ENCODE measurements at places on chromosomes 12 and 14. TPM values are rescaled to one million over a fixed set of nuclear protein-coding genes. Genes with fewer than 3 reads are reported as not detected.

The HCFC2 gene
- total RNA-seq: 8.6 TPM

- H3K27ac ChIP-seq: no peak overlapping the region
- H3K27me3 ChIP-seq: peaks cover 20% of the 10 kb centered on the region
- H3K36me3 ChIP-seq: no peaks in the 10 kb centered on the region
- H3K4me1 ChIP-seq: no peaks in the 10 kb centered on the region
- H3K4me3 ChIP-seq: no peak overlapping the region
Measured at GRCh38 chr12:102824218-102824835, 92.7 kb downstream of the PAH start.

DNA sequence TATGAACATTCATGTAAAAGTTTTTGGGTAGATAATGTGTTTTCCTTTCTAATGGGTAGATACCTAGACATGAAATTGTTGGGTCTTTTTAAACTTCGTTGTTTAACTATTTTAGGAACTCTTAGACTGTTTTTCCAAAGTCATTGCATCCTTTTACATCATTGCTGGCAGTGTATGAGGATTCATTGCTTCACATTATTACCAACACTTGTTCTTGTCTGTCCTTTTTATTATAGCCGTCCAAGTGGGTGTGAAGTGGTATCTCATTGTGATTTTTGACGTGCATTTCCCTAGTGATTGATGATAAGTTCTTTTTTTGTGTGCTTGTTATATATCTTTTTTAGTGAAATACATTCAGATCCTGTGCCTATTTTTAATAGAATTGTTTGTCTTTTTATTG lies 39.4 kb downstream of the USP15 start:
- peaks cover 47% of the 10 kb centered on the region for H3K4me1 ChIP-seq
- H3K36me3 ChIP-seq: peaks cover 84% of the 10 kb centered on the region
- DNase-seq: no peak
- no peaks in the 10 kb centered on the region for H3K27me3 ChIP-seq
- H3K4me3 ChIP-seq: no peak overlapping the region
- no peak overlapping the region for H3K27ac ChIP-seq

- H3K27me3 ChIP-seq: peaks cover 15% of the 10 kb centered on the region
- no peaks in the 10 kb centered on the region for H3K4me1 ChIP-seq
- H3K36me3 ChIP-seq: no peaks in the 10 kb centered on the region
- H3K4me3 ChIP-seq: no peak overlapping the region
- H3K27ac ChIP-seq: no peak overlapping the region
- DNase-seq: no peak
Measured at GRCh38 chr14:99649219-99649618, 4.3 kb downstream of the HHIPL1 start.

The CD69 gene
- total RNA-seq: 111 TPM

DNA sequence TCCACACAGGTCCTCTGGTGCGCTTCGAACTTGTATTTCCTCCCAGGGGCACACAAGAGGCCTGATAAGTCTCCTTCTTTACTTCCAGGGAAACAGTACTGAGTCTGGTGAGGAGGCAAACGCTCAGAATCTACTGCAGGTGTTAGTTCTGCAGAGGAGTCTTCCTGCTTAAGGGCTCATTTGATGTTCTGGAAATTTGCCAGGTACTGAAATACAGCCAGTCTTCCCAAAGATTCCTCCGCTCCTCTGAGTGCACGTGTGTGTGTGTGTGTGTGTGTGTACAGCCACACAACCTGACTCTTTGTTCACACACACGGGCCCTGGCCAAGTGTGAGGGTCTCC lies 92.0 kb downstream of the FBXL14 start:
- no peak overlapping the region for H3K27ac ChIP-seq
- H3K36me3 ChIP-seq: no peaks in the 10 kb centered on the region
- no peak for DNase-seq
- peaks cover 30% of the 10 kb centered on the region for H3K27me3 ChIP-seq

GRCh38 chr14:58637040-58637390 lies 747 bp upstream of the DACT1 start:
- peak overlapping the region; percentile 87 for H3K4me3 ChIP-seq
- DNase-seq: peak; percentile 79
- H3K27ac ChIP-seq: peak overlapping the region; percentile 88
- peaks cover 43% of the 10 kb centered on the region for H3K4me1 ChIP-seq

The RARG gene
- total RNA-seq: 58.5 TPM

GRCh38 chr12:67450441-67450840 lies 181.3 kb downstream of the CAND1 start:
- peaks cover 46% of the 10 kb centered on the region for H3K4me1 ChIP-seq
- peaks cover 7% of the 10 kb centered on the region for H3K36me3 ChIP-seq
- H3K27ac ChIP-seq: peak overlapping the region; percentile 54
- H3K4me3 ChIP-seq: no peak overlapping the region
- DNase-seq: no peak
- H3K27me3 ChIP-seq: peaks cover 34% of the 10 kb centered on the region

DNA sequence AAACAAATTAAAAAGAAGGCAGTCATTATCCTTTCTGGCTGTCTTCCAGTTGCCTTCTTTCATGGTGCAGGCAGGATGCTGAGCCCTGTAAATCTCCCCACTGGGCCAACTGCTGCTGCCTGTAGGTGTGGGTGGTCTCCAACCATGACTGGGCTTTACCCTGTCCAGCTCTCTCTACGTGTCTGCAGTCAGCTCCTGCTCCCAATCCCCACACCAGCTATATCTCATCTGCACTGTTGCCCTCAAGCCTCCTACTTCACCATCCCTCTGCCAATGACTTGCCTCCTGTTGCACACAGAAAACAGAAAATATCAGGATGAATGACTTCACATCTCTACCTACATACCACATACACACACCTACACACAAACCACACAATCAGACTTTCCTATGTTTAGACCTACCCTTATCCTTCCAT lies 39.7 kb upstream of the PSMA6 start:
- no peak for DNase-seq
- peak overlapping the region; percentile 79 for H3K27ac ChIP-seq
- H3K27me3 ChIP-seq: no peaks in the 10 kb centered on the region
- peaks cover 43% of the 10 kb centered on the region for H3K4me1 ChIP-seq
- peaks cover 23% of the 10 kb centered on the region for H3K36me3 ChIP-seq
- H3K4me3 ChIP-seq: peak overlapping the region; percentile 18

The ASB2 gene
- total RNA-seq: 21.1 TPM

The OAS2 gene
- total RNA-seq: 111 TPM

The LMNTD1 gene
- not detected for total RNA-seq

DNA sequence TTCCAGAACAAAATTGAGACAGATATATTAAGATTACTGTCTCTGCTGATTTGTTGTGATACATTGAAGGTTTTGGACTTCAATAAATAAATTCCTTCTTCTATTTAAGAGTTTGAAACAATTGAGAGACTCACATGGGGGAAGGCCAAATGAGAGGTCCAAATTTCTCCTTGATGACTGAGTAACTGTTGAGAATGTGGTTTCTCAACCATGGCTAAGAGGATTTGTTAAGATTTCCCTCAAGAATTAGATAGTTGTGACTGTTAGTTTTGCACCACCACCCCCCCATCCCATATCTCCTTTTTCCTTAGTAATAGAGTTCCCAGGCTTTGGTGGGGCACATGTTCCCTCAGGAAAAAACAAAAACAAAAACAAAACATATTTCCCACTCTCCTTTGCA lies 47.7 kb upstream of the IGF1 start:
- H3K27ac ChIP-seq: no peak overlapping the region
- DNase-seq: no peak
- H3K27me3 ChIP-seq: peaks cover 3% of the 10 kb centered on the region

DNA sequence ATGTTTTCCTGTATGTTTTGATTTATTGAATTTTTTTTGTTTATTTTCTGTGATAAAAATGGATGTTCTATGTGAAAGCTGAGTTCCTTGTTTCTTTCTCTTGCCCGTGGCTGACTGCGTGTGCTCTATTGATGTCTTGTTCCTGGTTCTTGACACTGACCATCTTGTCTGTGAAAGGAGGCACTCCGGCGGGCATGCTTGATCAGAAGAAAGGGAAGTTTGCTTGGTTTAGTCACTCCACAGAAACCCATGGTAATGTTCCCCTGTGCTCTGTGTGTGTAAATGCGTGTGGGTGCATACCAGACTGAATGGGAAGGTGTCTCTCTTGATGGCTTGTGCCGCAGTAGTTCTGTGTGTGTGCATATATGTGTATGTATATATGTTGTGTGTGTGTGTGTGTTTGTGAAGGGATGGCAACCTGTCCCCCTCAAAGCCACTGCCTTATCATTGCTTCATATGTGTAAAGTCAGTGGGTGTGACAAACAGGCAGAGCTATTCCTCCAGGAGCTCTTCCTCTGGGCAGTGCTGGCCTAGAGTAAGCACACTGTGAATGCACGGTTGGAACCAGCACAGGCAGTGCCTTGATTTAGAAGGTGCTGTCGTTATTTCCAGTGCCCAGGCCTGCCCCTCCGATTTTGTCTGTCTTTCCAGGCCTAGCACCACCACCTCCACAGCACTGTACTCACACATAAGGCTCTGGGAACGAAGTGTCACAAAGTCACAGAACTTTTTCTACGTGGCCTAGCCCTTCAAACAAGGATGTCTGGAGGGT lies 247.3 kb upstream of the FKBP4 start:
- H3K36me3 ChIP-seq: no peaks in the 10 kb centered on the region
- H3K4me3 ChIP-seq: no peak overlapping the region
- H3K27me3 ChIP-seq: no peaks in the 10 kb centered on the region
- no peak overlapping the region for H3K27ac ChIP-seq

The CCDC177 gene
- total RNA-seq: 0.05 TPM

- H3K27ac ChIP-seq: no peak overlapping the region
- no peaks in the 10 kb centered on the region for H3K36me3 ChIP-seq
- no peaks in the 10 kb centered on the region for H3K27me3 ChIP-seq
- H3K4me1 ChIP-seq: no peaks in the 10 kb centered on the region
- H3K4me3 ChIP-seq: no peak overlapping the region
Measured at GRCh38 chr12:93125126-93125525, 196.0 kb upstream of the EEA1 start.

DNA sequence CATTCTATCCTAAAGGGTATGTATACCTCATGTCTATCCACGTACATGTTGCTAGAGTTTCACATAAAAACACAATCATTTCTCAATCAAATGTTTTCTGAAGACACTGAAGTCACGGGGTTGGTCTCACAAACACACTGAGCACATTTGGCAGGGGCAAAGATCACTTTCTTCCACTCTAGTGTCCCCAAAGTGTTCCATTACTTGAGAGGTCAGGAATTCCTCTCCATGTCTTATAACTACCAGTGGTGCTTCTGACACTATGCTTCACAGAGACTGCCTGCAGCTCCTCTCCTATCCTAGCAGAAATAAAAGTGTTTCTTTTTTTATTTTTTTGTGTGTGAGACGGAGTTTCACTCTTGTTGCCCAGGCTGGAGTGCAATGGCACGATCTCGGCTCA lies 19.1 kb downstream of the ZFYVE1 start:
- no peaks in the 10 kb centered on the region for H3K4me1 ChIP-seq
- DNase-seq: no peak
- peaks cover 35% of the 10 kb centered on the region for H3K36me3 ChIP-seq
- no peaks in the 10 kb centered on the region for H3K27me3 ChIP-seq

GRCh38 chr14:101426466-101426865 lies 134.8 kb upstream of the DIO3 start:
- no peak overlapping the region for H3K4me3 ChIP-seq
- no peaks in the 10 kb centered on the region for H3K4me1 ChIP-seq
- no peaks in the 10 kb centered on the region for H3K36me3 ChIP-seq
- H3K27me3 ChIP-seq: peaks cover 53% of the 10 kb centered on the region
- H3K27ac ChIP-seq: no peak overlapping the region
- no peak for DNase-seq

The TSPAN19 gene
- total RNA-seq: not detected

DNA sequence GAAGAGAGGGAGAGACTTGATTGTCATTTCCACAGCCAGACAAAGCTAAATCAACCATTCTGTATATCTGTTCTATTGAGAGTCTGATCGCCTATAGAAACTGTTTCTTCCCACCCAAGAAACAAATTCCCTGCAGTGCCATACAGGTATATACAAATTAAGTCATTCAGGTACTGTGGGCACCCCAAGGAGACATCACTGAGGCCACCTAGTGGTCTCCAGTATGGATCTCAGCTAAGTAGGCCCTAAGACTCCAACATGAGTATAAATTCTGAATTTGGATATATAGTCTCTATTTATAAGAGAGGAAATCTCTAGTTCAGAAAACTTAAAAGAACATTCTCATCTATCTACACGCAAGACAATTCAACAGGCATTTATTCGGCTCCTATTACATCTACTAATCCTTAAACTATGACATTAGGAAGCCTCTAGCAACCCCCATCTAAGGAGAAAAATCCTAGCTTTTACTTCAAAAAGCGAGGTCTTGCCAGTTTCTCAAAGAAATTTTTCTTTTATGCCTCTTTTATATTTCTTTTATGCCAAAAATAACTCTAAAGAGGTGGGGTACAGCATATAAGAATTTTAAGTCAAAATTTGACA lies 62.6 kb downstream of the DCAF5 start:
- H3K27ac ChIP-seq: no peak overlapping the region
- H3K4me3 ChIP-seq: no peak overlapping the region
- H3K4me1 ChIP-seq: peaks cover 6% of the 10 kb centered on the region
- peak; percentile 75 for DNase-seq
- H3K27me3 ChIP-seq: no peaks in the 10 kb centered on the region
- H3K36me3 ChIP-seq: peaks cover 36% of the 10 kb centered on the region

GRCh38 chr14:69471916-69472315 lies 12.6 kb upstream of the PLEKHD1 start:
- H3K27me3 ChIP-seq: no peaks in the 10 kb centered on the region
- no peaks in the 10 kb centered on the region for H3K36me3 ChIP-seq
- no peak overlapping the region for H3K27ac ChIP-seq
- no peak for DNase-seq
- H3K4me1 ChIP-seq: peaks cover 2% of the 10 kb centered on the region

DNA sequence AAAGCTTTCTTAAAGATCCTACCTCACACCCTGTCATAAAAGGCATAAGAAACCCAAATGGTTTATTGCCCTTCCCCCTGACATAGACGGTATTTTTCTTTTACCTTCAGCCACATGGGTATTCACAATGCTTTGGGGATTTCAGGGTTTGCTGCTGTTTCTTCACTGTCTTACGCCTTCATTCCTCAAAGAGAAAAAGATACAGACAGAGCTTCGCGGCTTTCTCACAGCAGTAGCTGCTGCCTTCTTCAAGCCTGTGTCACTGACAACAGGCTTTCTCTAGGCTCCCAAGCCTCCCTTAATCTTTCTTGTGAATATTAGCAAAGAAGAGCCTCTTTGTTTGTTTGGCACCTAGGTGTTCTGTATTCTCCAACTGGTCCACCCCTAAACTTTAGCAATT lies 197.4 kb upstream of the ARID2 start:
- no peak for DNase-seq
- H3K27me3 ChIP-seq: peaks cover 19% of the 10 kb centered on the region
- no peak overlapping the region for H3K4me3 ChIP-seq
- no peak overlapping the region for H3K27ac ChIP-seq
- H3K36me3 ChIP-seq: no peaks in the 10 kb centered on the region
- no peaks in the 10 kb centered on the region for H3K4me1 ChIP-seq

- H3K4me3 ChIP-seq: no peak overlapping the region
- no peaks in the 10 kb centered on the region for H3K4me1 ChIP-seq
- H3K36me3 ChIP-seq: no peaks in the 10 kb centered on the region
- H3K27ac ChIP-seq: no peak overlapping the region
- no peak for DNase-seq
- H3K27me3 ChIP-seq: peaks cover 2% of the 10 kb centered on the region
Measured at GRCh38 chr14:88209273-88209672, 113.8 kb downstream of the KCNK10 start.

GRCh38 chr14:53547593-53547992 lies 394.5 kb upstream of the DDHD1 start:
- no peak overlapping the region for H3K27ac ChIP-seq
- no peak overlapping the region for H3K4me3 ChIP-seq
- no peaks in the 10 kb centered on the region for H3K4me1 ChIP-seq

GRCh38 chr12:77429426-77429825 lies 364.1 kb upstream of the E2F7 start:
- no peaks in the 10 kb centered on the region for H3K27me3 ChIP-seq
- no peak for DNase-seq
- no peak overlapping the region for H3K27ac ChIP-seq
- H3K4me1 ChIP-seq: no peaks in the 10 kb centered on the region

All from activated CD4-positive, alpha-beta T cell treated with anti-CD3 and anti-CD28 coated beads, Interleukin-2, amount 10 ng/mL, durations not matched to agents 24 days and 14 days (primary cell).